Muscle of arm (tissue), 14 donors: ENCODE measurements at places on chromosomes 6 and 20.

GRCh38 chr20:53402233-53403005 lies 191.2 kb downstream of the ZNF217 start:
- DNase-seq: no peak

DNA sequence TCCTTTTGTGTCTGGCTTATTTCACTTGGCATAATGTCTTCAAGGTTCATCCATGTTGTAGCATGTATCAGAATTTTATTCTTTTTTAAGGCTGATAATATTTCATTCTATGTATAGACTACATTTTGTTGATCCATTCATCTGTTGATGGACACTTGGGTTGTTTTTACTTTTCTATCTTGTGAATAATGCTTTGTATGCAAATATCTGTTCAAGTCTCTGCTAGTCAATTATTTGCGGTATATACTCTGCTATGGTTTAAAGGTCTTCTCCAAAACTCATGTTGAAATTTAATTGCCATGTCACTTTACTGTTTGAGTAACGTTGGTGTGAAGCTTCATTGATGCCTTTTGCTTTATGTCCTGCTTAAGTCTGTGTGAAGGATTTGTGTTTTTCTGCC lies 27.5 kb downstream of the ECI2 start:
- no peak for DNase-seq

GRCh38 chr20:18541741-18542140 lies 25.5 kb upstream of the SMIM26 start:
- DNase-seq: no peak

- no peak for DNase-seq
Observed at GRCh38 chr6:31558631-31559500, 11.5 kb downstream of the NFKBIL1 start.

DNA sequence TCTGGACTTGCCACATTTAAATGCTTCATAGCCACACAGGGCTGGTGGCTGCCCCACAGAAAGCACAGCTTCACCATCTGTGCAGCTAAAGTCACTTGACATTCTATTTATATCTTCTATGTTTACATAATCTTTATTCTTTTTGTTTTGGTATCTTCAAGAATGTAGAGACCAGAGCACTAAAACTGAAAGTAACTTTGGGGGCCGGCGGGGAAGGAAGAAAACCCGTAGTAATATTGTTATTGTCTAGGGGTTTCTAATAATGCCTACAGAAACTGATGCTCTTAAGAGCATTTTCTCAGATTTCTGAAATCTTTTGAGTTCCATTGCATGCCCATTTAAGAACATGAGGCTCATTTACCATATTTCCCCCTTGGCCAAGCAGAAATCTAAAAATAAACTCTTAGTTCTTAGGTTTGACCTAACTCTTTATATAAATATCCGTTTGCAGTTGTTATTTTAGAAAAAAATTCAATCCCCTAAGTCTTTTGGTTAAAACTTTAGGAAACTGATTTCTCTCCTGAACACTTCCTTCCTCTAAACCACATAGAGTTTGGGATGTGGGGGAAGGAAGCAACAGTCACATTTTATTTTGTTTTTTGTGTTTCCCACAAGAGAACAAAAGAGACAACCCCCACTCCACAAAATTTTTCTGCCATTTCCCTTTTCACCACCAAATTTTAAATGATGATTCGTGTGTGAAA lies 207.6 kb downstream of the OGFRL1 start:
- DNase-seq: no peak

GRCh38 chr6:155256122-155256795 lies 7.6 kb upstream of the CLDN20 start:
- no peak for DNase-seq

- no peak for DNase-seq
Observed at GRCh38 chr6:6131492-6132109, 124.9 kb upstream of the NRN1 start.

DNA sequence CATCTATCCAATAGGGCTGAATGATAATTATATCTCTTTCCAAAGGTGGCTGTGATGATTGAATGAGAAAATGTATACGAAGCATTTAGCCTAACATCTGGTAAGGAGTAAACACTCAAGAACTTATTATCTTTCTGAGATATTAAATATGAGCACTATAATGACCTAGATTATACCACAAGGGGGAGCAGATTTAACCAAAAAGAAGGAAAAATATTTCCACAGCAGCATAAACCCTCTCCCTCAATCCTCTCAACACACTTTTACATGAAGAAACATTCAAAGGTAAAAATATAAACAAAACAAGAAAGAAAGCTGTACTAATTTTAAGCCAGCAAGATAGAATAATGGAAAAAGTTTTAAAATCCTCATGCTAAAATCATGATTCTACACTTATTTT lies 68.4 kb downstream of the SHPRH start:
- no peak for DNase-seq

DNA sequence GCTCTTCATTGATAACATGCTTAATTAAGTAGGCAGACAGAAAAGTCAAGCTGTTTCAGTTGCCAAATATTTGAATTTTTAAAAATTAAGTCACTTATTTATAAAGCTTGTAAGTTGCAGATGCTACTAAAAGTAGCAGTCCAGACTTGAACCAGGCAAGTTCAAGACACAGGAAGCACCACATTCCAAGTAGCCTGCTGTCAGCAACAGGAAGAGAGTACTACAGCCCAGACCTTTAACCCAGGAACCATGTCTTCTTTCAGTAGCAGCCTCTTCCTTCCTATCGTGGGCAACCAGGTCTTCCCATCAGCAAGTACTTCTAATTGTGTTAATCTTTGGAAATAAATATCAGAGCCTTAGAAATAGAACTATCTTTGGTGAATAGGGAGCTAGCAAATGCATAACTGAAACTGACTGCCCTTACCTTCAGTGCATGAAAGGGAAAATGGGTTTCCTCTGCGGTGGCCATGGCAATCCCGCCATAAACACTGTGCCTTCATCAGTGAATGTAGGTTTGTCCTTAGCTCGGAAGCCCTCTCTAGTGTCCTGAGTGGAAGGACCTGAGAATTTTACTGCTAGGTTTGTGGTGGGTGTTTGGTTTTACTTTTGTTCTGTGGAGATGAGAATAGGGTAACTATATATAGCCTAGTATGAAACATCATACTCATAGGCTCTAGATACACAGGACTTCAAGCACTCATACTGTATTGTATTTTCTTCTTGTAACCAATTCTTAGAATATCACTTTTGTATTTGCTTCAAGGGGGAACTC lies 95.6 kb downstream of the SYCP2 start:
- DNase-seq: no peak

GRCh38 chr20:19515074-19515473 lies 243.0 kb upstream of the RIN2 start:
- DNase-seq: no peak

GRCh38 chr6:100101644-100102043 lies 107.6 kb upstream of the MCHR2 start:
- no peak for DNase-seq

- DNase-seq: no peak
Observed at GRCh38 chr6:141107591-141108160, 1025.0 kb upstream of the GJE1 start.

GRCh38 chr6:140256248-140256647 lies 881.8 kb upstream of the CITED2 start:
- no peak for DNase-seq

- DNase-seq: no peak
Observed at GRCh38 chr6:7171733-7172132, 64.0 kb downstream of the RREB1 start.

- DNase-seq: no peak
Observed at GRCh38 chr6:80639181-80639629, 532.7 kb downstream of the BCKDHB start.

- DNase-seq: no peak
Observed at GRCh38 chr6:34358389-34358905, 34.0 kb downstream of the NUDT3 start.

DNA sequence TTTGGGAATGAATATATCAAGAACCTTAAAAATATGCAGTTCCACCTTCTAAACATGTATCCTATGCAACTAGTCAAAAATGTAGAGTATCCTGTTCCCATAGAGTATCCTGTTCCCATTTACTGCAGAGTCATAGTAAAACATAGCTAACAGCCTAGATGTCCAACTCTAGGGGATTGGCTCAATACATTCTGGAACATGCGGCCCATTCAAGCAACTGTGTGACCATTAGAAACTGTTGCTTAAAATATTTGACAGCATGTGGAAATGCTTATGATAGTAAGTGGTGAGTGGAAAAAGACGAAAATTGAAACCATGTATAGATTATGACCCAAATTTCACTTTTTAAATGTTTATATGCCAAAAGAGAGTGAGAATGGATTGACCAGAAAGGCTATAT lies 11.2 kb downstream of the FOXP4 start:
- DNase-seq: no peak

- no peak for DNase-seq
Observed at GRCh38 chr20:46399401-46399800, 7.0 kb downstream of the ELMO2 start.
